ENCODE measurements at places on chromosomes 12 and 14.

GRCh38 chr14:35819591-35820540 lies 6.3 kb upstream of the BRMS1L start:
- peaks cover 4% of the 10 kb centered on the region for H3K4me1 ChIP-seq
- DNase-seq, result no peak
- no peak overlapping the region for H3K4me3 ChIP-seq
- H3K27me3 ChIP-seq, result no peaks in the 10 kb centered on the region
- H3K27ac ChIP-seq, result no peak overlapping the region

DNA sequence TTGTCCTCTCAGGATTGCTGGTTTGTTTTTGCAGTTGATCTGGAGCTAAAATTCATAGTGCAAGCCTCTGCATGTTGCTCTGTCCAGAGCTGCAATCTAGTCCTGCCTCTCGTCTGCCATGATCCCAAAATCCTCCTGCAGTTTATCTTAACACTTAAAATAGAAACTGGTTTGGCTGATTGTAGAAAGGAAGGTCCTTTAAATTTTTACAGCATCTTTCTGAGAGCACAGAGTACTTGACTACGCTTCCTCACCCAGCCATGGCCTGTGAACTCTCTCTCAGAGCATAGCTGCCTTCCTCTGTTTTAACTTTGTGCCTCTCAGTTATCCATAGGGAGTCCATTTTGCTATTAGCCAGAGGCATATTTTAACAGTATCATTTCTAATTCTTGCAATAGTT lies 877.1 kb downstream of the C12orf50 start:
- no peak overlapping the region for H3K4me3 ChIP-seq
- H3K27ac ChIP-seq, result peak overlapping the region; percentile 84
- H3K36me3 ChIP-seq, result no peaks in the 10 kb centered on the region
- H3K27me3 ChIP-seq, result no peaks in the 10 kb centered on the region
- DNase-seq, result no peak

DNA sequence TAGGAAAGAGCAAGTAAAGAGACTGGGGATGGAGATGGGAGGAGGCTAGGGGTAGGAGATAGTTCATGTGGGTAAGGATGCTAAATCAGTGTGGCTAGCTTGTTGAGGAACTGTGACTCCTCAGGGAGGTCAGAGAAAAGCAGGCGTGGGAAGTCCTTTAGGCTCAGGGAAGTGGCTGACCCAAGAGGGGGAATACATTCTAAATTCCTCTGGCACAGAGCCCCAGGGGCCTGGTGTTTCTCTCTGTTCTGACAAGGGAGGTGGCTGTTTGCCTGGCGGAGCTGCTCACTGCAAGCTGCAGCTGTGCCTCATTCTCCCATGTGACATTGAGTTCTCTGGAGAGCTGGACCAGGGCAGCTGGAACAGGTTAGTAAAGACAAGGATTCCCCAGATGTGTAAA lies 152.2 kb upstream of the SLC38A2 start:
- no peaks in the 10 kb centered on the region for H3K27me3 ChIP-seq
- H3K36me3 ChIP-seq, result no peaks in the 10 kb centered on the region
- peak overlapping the region; percentile 64 for H3K27ac ChIP-seq
- peaks cover 22% of the 10 kb centered on the region for H3K4me1 ChIP-seq
- H3K4me3 ChIP-seq, result no peak overlapping the region

- no peaks in the 10 kb centered on the region for H3K36me3 ChIP-seq
- no peak overlapping the region for H3K27ac ChIP-seq
- H3K4me3 ChIP-seq, result no peak overlapping the region
Observed at GRCh38 chr12:58557171-58557570, 363.1 kb downstream of the LRIG3 start.

DNA sequence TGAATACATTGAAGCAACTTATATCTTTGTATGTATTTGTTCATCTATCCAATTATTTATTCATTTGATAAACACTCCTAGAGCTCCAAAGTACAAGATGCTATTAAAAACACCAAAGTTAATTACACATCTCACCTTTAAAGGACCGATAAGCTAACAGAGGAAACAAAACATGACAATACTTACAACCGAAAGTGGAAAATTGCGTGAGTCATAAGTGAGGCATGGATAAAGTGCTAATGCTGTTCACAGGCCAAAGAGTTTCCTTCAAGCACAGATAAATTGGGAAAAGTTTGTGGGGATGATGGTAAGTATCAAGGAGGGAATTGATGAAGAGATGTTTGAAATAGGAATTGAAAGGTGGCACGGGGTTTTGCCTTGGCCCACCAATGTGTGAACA lies 172.8 kb upstream of the KITLG start:
- no peaks in the 10 kb centered on the region for H3K36me3 ChIP-seq
- H3K27ac ChIP-seq, result no peak overlapping the region
- no peak for DNase-seq
- no peaks in the 10 kb centered on the region for H3K27me3 ChIP-seq
- H3K4me1 ChIP-seq, result no peaks in the 10 kb centered on the region

DNA sequence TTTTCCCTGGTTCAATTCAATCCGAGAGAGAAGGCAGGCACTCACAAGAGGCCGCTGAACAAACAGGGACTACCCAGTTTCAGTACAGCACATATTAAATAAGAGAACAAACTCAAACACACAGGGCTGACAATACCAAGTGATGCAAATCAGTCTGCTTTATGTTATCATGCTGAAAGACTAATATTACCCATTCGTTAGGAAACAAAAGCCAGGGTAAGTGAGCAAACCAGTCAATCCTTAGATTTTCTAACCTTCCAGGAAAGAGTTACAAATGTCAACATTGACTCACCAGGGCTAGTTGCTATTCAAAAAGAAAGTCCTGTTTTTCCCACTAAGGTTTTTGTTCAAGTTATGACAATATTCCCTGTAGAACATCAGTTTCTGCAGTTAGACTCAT lies 246.2 kb downstream of the C12orf42 start:
- no peaks in the 10 kb centered on the region for H3K36me3 ChIP-seq
- DNase-seq, result no peak
- H3K4me3 ChIP-seq, result no peak overlapping the region
- no peaks in the 10 kb centered on the region for H3K27me3 ChIP-seq
- H3K27ac ChIP-seq, result no peak overlapping the region

GRCh38 chr12:27076468-27076867 lies 5.9 kb downstream of the C12orf71 start:
- H3K27me3 ChIP-seq, result no peaks in the 10 kb centered on the region
- DNase-seq, result no peak
- no peaks in the 10 kb centered on the region for H3K36me3 ChIP-seq
- no peak overlapping the region for H3K4me3 ChIP-seq
- no peak overlapping the region for H3K27ac ChIP-seq
- no peaks in the 10 kb centered on the region for H3K4me1 ChIP-seq

GRCh38 chr12:33586576-33586975 lies 147.0 kb upstream of the SYT10 start:
- no peaks in the 10 kb centered on the region for H3K27me3 ChIP-seq
- H3K27ac ChIP-seq, result no peak overlapping the region
- DNase-seq, result no peak
- no peaks in the 10 kb centered on the region for H3K36me3 ChIP-seq
- peaks cover 3% of the 10 kb centered on the region for H3K4me1 ChIP-seq

- no peak overlapping the region for H3K4me3 ChIP-seq
- H3K27me3 ChIP-seq, result no peaks in the 10 kb centered on the region
- no peak overlapping the region for H3K27ac ChIP-seq
Observed at GRCh38 chr12:3728686-3729085, 24.2 kb downstream of the CRACR2A start.

GRCh38 chr14:49008363-49008762 lies 577.8 kb downstream of the RPS29 start:
- no peak for DNase-seq
- no peaks in the 10 kb centered on the region for H3K4me1 ChIP-seq
- H3K27ac ChIP-seq, result no peak overlapping the region
- H3K36me3 ChIP-seq, result no peaks in the 10 kb centered on the region

DNA sequence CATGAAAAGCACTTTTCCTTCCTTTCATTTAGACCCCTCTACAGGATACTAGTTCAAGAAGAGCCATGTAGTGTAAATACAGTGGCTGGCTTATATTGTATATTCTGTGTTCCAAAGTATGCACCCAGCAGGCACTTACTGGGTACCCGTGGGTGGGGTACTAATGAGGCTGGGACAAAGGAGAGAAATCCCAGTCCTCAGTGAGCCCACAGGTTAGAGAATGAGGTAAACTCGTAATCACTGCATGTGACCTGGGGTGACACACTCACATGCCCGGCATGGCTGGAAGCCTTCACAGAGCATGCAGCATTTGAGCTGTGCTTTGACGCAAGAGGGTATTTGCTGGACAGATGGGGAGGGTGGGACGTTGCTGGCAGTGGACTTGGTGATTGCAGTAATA lies 17.1 kb downstream of the SLC24A4 start:
- H3K36me3 ChIP-seq, result no peaks in the 10 kb centered on the region
- no peaks in the 10 kb centered on the region for H3K4me1 ChIP-seq
- no peaks in the 10 kb centered on the region for H3K27me3 ChIP-seq

DNA sequence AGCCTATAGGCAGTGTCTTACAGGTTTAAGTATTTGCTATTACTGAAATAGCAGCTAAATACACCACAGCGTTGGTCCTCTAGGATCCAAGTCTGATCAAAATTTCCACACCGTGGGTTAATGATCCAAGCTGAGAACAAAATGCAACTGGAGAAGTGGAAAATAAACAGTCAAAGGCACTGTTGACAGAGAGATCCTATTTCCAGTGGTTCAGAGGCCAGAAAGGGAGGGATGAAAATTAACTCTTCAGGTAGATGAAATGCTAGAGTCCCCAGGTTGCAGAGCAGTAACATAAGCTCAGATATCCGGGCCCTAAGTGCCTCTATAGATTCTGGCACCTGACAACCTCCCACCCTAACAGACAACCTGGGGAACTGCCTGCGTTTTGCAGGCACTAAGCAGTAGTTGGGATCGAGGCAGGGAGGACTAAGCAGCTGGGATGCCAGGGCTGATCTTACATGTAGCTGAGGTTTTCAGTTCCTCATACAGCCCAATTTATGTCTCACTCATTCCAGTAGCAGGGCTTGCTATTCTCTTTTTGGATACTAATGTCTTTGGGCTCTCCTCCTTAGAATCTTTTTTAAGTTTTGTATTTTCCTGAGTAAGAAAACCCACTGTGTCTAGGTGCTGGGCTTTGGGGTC lies 42.7 kb upstream of the CRACR2A start:
- DNase-seq, result no peak
- no peaks in the 10 kb centered on the region for H3K36me3 ChIP-seq
- no peaks in the 10 kb centered on the region for H3K27me3 ChIP-seq
- H3K27ac ChIP-seq, result no peak overlapping the region
- no peak overlapping the region for H3K4me3 ChIP-seq

- no peaks in the 10 kb centered on the region for H3K36me3 ChIP-seq
- DNase-seq, result no peak
Observed at GRCh38 chr12:4829161-4829792, 80.4 kb upstream of the KCNA1 start.

DNA sequence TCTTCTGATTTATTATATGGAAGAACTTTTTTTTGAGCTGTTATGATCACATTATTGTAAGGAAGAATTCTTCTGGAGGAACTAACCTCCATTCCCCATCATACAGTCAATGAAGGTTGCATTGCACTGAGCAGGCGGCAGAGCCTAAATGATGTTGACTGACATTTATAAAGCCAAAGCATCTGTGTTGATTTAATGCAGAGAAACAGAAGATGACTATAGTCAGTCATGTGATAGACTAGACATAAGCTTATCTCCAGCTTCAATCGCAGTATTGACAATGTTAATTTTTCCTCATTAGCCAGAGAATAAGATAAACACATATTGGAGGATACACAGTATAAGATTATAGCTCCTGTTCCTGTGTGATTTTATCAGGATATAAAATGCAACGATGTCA lies 82.0 kb downstream of the PRICKLE1 start:
- no peaks in the 10 kb centered on the region for H3K36me3 ChIP-seq
- H3K27me3 ChIP-seq, result no peaks in the 10 kb centered on the region
- H3K27ac ChIP-seq, result no peak overlapping the region
- no peaks in the 10 kb centered on the region for H3K4me1 ChIP-seq
- DNase-seq, result no peak
- H3K4me3 ChIP-seq, result no peak overlapping the region

DNA sequence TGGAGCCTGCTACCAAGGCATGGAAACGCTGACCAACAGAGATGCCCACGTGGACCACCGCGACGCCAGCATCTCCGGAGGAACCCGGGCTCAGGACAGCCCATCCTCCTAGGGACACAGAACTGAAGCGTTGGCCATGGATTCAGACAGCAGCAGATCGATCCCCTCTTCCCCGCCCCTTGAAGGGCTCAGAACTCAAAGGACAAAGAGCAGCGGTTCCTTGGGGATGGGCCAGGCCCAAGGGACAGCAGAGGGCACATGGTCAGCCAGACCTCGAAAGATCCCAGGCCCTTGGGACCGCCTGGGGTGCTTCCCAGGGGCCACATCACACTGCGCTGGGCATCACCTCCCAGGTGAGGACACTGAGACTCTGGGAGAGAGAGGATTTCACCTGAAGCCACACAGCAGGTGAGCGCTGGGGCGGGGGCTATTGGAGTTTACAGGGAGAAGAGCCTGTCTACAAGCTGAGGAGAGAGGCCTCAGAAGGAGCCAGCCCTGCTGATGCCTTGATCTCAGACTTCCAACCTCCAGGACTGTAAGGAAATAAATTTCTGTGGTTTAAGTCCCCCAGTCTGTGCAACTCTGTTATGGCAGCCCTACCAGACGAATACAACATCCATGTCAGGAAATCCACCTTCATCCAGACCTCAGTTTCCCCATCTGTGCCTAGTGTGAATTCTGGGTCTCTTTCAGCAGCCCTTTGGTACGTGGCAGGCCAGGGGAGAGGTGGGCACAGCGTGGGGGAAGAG lies 49.4 kb downstream of the CCNK start:
- no peak for DNase-seq
- H3K27ac ChIP-seq, result peak overlapping the region; percentile 58
- no peak overlapping the region for H3K4me3 ChIP-seq
- no peaks in the 10 kb centered on the region for H3K36me3 ChIP-seq

DNA sequence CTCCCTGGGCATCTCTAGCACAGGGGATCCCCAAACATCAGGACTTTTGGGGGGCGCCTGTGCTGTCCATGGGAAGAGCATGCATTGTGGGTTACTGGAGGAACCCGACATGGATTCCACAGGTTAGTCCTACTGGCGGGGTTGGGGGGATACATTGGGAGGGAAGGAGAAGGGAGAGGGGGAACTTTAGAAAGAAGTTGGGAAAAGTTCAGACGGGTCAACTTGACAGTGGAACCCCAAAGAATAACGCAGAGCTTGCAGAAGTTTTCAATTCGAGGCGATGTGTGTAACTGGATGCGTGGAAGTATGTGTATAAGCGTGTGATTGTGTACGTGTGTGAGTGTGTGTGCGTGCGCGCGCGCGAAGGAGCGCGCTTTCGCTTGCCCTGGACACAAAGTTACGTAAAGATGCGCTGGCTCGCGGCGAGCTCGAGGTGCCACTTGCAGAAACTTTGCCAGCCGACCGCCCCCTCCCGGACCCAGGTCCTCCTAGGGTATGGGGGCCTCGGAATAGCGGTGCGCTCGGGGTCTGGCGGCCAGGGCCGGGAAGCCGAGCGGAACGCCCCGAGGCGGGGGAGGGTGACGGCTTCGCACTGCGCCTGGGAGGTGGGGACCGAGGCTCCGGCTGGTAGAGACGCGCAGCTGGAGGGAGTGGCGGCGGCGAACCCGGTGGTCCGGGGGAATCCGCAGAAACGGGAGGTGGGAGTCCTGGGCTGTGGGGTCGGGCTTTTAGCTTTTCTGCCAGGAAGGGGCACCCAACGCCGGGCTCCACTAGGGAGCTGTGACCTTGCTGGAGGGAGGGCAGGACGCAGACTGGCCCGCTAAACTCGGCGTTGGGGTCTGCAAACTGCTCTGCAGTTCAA lies 669 bp downstream of the RFX4 start:
- no peak for DNase-seq
- H3K27ac ChIP-seq, result no peak overlapping the region
- H3K4me3 ChIP-seq, result peak overlapping the region; percentile 12
- H3K27me3 ChIP-seq, result peaks cover 34% of the 10 kb centered on the region
